ENCODE measurements at places on chromosomes 5 and 9.

DNA sequence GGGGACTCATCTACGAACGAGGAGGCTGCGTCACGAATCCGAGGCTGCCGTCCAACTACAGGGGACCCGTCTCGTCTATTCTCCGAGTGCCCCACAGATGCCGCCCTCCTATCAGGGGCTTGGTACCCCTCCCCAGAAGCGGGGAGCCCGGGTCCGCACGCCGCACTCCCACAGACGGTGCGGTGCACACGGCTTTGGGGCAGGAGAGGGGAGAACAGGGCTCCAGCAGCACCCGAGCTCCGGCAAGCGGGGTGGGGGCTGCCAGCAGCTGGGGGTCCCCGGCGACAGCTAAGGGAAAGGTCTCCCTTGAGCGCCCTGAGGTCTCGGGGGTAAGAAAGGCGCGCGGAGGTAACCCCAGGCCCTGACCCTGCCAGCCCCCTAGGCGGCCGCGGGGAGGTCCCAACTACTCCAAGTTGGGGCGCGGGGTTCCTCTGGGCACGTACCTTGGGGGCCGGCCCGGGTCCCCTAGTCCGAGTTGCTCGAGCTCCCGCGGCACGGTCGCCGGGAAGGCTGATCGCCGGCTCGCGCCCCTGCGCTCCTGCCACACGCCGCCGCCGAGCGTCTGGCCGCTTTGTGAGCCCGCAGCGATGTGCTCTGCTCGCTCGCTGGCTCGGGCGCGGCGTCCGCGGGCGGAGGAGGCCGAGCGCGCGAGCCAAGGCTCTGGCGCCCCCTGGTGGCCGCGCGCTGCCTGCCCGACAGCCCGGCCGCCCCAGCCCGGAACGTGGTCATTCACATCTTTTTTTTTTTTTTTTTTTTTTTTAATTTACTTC, at the start of gene SPOCK1:
Gene SPOCK1, minus strand, starts transcription at position 591 of the 770 bp plus-strand sequence.
- peak; percentile 64 for DNase-seq

GRCh38 chr9:136328011-136328621, 777 bp downstream of the GPSM1 start:
- DNase-seq = no peak

GRCh38 chr9:108219664-108220063, 636.1 kb downstream of the ACTL7B start:
- no peak for DNase-seq

GRCh38 chr9:3386753-3387152, 139.0 kb downstream of the RFX3 start:
- DNase-seq = no peak

- no peak for DNase-seq
Measured at GRCh38 chr9:75687359-75687953, 203.0 kb upstream of the PCSK5 start.

DNA sequence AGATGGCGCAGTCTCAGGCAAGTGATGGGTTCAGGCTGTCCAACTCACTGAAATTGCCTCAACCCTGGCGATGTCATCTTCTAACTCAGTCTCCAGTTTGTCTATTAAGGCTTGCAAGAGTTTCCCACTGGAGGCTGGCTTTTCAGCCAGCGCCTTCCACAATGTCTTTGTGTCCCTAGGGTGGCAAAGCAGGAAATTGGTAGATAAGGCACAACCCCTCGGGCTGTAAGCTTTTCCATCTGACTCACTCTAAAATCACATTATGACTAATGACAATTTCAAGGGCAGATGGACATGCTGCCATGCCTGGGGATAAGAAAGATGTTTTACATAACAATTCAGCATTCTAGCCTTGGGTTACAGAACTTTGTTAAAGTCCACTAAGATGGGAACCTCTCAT, 61.9 kb downstream of the MROH2B start:
- DNase-seq = no peak

GRCh38 chr5:127758766-127759283, 55.6 kb downstream of the CCDC192 start:
- DNase-seq = no peak

All from posterior cingulate gyrus (tissue), 11 donors.